Activated CD4-positive, alpha-beta memory T cell treated with anti-CD3 and anti-CD28 coated beads for 36 hours (primary cell): ENCODE measurements at places on chromosomes 16 and 17. TPM values are rescaled to one million over a fixed set of nuclear protein-coding genes. Genes with fewer than 3 reads are reported as not detected.

The KRT14 gene
- not detected for total RNA-seq

The ABCA8 gene
- total RNA-seq, result not detected

The NOB1 gene
- total RNA-seq, result 95.2 TPM

The MARCHF10 gene
- not detected for total RNA-seq

The SLFN12 gene
- 10.0 TPM for total RNA-seq

The GAS7 gene
- total RNA-seq, result 0.24 TPM

The CDRT15 gene
- not detected for total RNA-seq

The TP53TG3D gene
- total RNA-seq, result not detected

The ATP1B2 gene
- 0.26 TPM for total RNA-seq

The CA7 gene
- total RNA-seq, result 0.12 TPM

- no peak for DNase-seq
- no peak overlapping the region for H3K27ac ChIP-seq
- no peaks in the 10 kb centered on the region for H3K27me3 ChIP-seq
- no peaks in the 10 kb centered on the region for H3K36me3 ChIP-seq
Measured at GRCh38 chr17:64992325-64992802, 64.2 kb downstream of the GNA13 start.

GRCh38 chr17:65867014-65867413 lies 305.6 kb upstream of the AXIN2 start:
- no peak for DNase-seq
- H3K4me1 ChIP-seq, result no peaks in the 10 kb centered on the region
- H3K27ac ChIP-seq, result no peak overlapping the region
- H3K36me3 ChIP-seq, result no peaks in the 10 kb centered on the region
- no peak overlapping the region for H3K4me3 ChIP-seq

- peaks cover 19% of the 10 kb centered on the region for H3K27me3 ChIP-seq
- no peak overlapping the region for H3K4me3 ChIP-seq
- no peak overlapping the region for H3K27ac ChIP-seq
- H3K36me3 ChIP-seq, result no peaks in the 10 kb centered on the region
Measured at GRCh38 chr17:72538443-72538842, 417.6 kb downstream of the SOX9 start.

- no peak overlapping the region for H3K27ac ChIP-seq
- DNase-seq, result no peak
- H3K4me3 ChIP-seq, result no peak overlapping the region
- H3K36me3 ChIP-seq, result no peaks in the 10 kb centered on the region
- no peaks in the 10 kb centered on the region for H3K27me3 ChIP-seq
- peaks cover 14% of the 10 kb centered on the region for H3K4me1 ChIP-seq
Measured at GRCh38 chr17:78322858-78323455, 36.9 kb downstream of the SOCS3 start.

DNA sequence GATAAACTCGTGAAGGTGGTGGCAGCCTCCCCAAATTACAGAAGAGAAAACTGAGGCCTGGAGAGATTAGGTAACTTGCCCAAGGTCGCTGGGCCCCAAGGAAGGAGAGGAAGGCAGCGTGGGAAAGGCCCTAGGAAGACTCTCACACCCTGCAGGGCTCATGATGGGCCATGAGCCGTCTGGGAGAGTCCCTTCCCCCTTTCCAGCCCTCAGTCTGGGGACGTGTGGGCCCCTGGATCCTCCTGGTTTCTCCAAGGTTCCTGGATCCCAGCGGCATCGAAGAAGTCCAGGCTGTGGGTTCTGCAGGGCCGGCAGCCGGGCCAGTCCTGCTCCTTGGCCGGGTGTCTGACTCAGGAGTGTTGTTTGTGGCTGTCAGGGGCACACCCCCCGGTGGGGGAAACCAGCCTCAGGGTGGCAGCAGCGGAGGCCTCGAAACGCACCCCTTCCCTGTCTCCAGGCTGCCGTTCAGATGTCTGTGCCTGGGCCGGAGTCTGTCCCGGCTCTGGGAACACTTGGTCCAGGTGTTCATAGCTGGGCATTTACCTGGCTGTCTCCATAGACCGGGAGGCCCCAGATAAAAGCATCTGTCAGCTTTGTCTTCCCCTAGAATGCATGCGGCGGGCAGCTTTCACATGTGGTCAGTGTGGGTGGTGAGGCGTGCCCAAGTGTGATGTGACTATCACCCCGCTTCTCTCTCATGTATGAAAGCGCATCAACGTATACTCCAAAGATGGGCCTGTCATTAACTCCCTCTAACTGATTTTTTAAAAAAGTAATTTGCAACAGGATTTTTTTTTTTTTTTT lies 3.7 kb upstream of the RAP1GAP2 start:
- H3K36me3 ChIP-seq, result no peaks in the 10 kb centered on the region
- DNase-seq, result peak; percentile 84

- H3K4me3 ChIP-seq, result no peak overlapping the region
- no peaks in the 10 kb centered on the region for H3K36me3 ChIP-seq
- no peak overlapping the region for H3K27ac ChIP-seq
- no peak for DNase-seq
Measured at GRCh38 chr16:54290833-54291655, 4.5 kb upstream of the IRX3 start.

- peaks cover 23% of the 10 kb centered on the region for H3K4me1 ChIP-seq
- peaks cover 38% of the 10 kb centered on the region for H3K36me3 ChIP-seq
- no peak for DNase-seq
Measured at GRCh38 chr16:16042076-16042475, 92.7 kb downstream of the ABCC1 start.

DNA sequence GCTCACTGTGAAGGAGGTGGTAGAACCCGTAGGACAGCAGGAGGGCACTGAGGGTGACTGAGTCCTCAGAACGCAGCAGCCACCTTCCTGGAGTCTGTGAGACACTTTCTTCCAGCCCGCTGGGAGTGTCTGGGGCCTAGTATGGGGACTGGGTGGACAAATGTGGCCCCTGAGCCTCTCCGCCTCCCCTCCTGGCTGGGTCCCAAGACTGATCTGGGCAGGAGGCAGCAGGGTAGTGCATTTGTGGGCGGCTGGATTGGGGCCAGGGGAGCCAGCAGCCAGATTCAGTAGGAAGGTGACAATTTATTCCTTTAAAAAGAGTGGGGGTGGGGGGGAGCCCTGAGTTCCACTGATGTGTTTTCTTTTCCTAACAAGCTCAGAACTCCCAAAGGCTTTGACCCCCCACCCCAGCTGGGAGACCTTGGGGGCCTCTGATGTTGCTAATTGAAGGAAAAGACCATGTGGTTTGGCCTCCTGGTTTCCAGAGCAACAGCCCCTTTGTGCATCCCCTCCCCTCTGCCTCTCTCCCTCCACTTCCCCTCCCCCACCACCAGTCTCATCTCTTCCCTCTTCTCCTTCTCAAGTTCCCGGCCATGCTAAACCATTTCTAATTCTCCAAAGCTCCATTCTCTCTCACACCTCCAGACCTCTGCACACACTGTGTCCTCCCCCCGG lies 4.4 kb downstream of the CLEC19A start:
- no peak overlapping the region for H3K4me3 ChIP-seq
- peaks cover 21% of the 10 kb centered on the region for H3K4me1 ChIP-seq
- no peak for DNase-seq
- H3K27me3 ChIP-seq, result peaks cover 22% of the 10 kb centered on the region
- no peak overlapping the region for H3K27ac ChIP-seq

- peaks cover 4% of the 10 kb centered on the region for H3K4me1 ChIP-seq
- no peak overlapping the region for H3K27ac ChIP-seq
- no peaks in the 10 kb centered on the region for H3K36me3 ChIP-seq
- DNase-seq, result no peak
- H3K4me3 ChIP-seq, result no peak overlapping the region
- no peaks in the 10 kb centered on the region for H3K27me3 ChIP-seq
Measured at GRCh38 chr17:76461765-76462555, 5.4 kb upstream of the AANAT start.

GRCh38 chr17:79546386-79546785 lies 64.5 kb downstream of the RBFOX3 start:
- H3K36me3 ChIP-seq, result no peaks in the 10 kb centered on the region
- no peak for DNase-seq
- H3K27ac ChIP-seq, result no peak overlapping the region
- no peak overlapping the region for H3K4me3 ChIP-seq

DNA sequence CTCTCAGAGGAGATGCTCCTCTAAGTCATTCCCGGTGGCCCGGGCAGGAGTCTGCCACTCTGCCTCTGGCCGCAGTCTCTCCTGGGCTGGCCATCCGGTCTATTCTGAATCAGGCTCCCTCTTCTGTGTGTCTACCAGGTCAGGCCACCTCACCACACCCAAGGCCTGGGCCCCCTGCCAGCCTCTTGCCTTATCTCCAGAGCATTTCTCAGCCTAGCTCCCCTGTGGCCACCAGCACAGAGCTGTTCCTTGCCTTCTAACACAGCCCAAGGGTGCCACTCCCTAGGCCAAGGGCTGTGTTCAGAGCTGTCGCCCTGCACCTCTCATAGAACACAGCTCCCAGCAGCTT lies 55.3 kb downstream of the MYO18A start:
- no peak for DNase-seq
- no peaks in the 10 kb centered on the region for H3K27me3 ChIP-seq
- no peak overlapping the region for H3K27ac ChIP-seq
- no peak overlapping the region for H3K4me3 ChIP-seq
- no peaks in the 10 kb centered on the region for H3K4me1 ChIP-seq
- no peaks in the 10 kb centered on the region for H3K36me3 ChIP-seq

DNA sequence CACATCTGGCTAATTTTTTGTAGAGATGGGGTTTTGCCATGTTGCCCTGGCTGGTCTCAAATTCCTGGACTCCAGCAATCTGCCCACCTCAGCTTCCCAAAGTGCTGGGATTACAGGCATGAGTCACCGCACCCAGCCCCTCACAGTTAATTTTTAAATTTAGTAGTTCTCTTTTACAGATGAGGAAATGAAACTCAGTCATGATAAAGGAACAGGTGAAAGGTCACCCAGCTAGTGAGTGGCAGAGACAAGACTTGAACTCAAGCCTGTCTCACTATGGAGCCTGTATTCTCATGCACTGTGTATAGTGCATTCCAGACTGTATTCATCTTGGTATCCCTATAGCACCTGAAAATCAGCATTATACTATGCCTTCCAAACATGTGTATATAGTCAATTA lies 77.1 kb upstream of the WSB1 start:
- H3K4me3 ChIP-seq, result no peak overlapping the region
- H3K27ac ChIP-seq, result no peak overlapping the region
- H3K4me1 ChIP-seq, result peaks cover 14% of the 10 kb centered on the region
- H3K27me3 ChIP-seq, result no peaks in the 10 kb centered on the region
- no peaks in the 10 kb centered on the region for H3K36me3 ChIP-seq
- DNase-seq, result no peak

DNA sequence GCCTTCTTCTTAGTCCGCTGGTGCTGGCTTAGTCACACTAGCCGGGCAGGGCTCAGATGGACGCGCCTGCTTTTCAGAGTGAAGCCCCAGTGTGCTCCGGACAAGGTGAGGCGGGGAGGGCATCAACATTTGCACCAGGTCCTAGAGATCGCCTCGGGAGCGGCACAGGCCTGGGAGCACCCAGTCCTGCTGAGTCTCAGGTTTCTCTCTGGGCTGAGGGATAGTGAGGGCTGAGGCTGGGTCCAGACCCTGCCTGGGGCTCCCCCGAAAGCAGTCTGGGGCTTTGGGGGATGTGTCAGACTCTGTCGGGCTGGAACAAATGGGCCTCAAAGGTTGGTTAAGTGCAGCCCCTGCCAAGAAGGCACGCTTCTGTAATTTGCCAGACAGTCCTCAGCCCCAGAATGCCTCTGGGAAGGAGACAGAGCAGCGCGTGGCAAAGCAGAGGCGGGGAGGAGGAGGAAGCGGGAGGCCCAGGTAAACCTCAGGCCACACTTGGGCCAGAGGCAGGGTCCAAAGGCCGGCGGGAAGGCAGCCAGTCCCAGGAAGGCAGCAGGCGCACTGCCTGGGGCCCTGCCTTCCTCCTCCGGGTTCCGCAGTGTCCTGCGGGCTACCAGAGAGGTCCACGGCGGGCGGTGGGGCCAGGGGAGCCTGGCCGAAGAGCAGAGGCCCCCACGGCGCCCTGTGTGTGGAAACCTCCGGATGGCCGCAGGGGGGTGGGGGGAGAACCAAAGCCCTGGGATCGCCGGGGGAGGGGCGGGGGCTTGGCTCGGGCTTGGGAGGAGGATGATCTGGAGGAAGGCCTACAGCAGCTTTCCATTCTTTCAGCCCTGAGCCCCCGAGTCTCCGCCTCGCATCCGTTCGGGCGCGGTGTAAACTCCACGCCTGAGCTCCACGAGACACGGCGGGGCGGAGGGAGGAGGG lies 39.5 kb upstream of the ATP2A3 start:
- H3K27ac ChIP-seq, result no peak overlapping the region
- H3K36me3 ChIP-seq, result peaks cover 12% of the 10 kb centered on the region
- no peak for DNase-seq
- peaks cover 6% of the 10 kb centered on the region for H3K4me1 ChIP-seq
- no peak overlapping the region for H3K4me3 ChIP-seq
- no peaks in the 10 kb centered on the region for H3K27me3 ChIP-seq

GRCh38 chr17:82065193-82065637 lies 389 bp downstream of the DUS1L start:
- peak; percentile 39 for DNase-seq
- no peak overlapping the region for H3K27ac ChIP-seq
- H3K4me1 ChIP-seq, result peaks cover 9% of the 10 kb centered on the region

DNA sequence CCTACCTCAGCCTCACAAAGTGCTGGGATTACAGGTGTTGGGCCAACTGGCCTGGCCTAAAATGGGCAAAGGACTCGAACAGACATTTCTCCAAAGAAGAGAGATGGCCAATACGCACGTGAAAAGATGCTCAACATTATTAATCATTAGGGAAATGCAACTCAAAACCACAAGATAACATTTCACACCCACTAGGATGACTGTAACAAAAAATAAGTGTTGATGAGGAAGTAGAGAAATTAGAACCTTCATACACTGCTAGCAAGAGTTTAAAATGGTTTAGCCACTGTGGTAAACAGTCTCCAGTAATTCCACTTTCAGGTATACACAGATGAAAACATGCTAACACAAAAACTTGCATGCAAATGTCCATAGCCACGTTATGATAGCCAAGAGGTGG lies 5.7 kb downstream of the TMED6 start:
- H3K27ac ChIP-seq, result peak overlapping the region; percentile 0
- H3K27me3 ChIP-seq, result no peaks in the 10 kb centered on the region

- no peak overlapping the region for H3K27ac ChIP-seq
- no peak overlapping the region for H3K4me3 ChIP-seq
- no peak for DNase-seq
- no peaks in the 10 kb centered on the region for H3K36me3 ChIP-seq
Measured at GRCh38 chr16:49127103-49127502, 154.5 kb downstream of the CBLN1 start.

GRCh38 chr17:49576917-49577649 lies 1.4 kb downstream of the NXPH3 start:
- peaks cover 2% of the 10 kb centered on the region for H3K4me1 ChIP-seq
- no peaks in the 10 kb centered on the region for H3K36me3 ChIP-seq
- H3K27me3 ChIP-seq, result peaks cover 39% of the 10 kb centered on the region
- DNase-seq, result no peak

GRCh38 chr16:66304151-66304550 lies 62.3 kb upstream of the CDH5 start:
- DNase-seq, result peak; percentile 5
- no peaks in the 10 kb centered on the region for H3K36me3 ChIP-seq
- H3K4me3 ChIP-seq, result no peak overlapping the region
- peaks cover 3% of the 10 kb centered on the region for H3K27me3 ChIP-seq

GRCh38 chr17:74212913-74213791 lies at the start of gene TTYH2:
TSS of gene TTYH2 (plus strand) at chr17:74213571. CDS start at chr17:74213588, 17 bp downstream.
- peak; percentile 82 for DNase-seq
- H3K27me3 ChIP-seq, result no peaks in the 10 kb centered on the region
- peaks cover 68% of the 10 kb centered on the region for H3K4me1 ChIP-seq
- peaks cover 24% of the 10 kb centered on the region for H3K36me3 ChIP-seq
- peak within 1 kb of the TSS; percentile 36 for H3K27ac ChIP-seq

GRCh38 chr16:57504001-57504400 lies 17.7 kb upstream of the DOK4 start:
- peaks cover 11% of the 10 kb centered on the region for H3K4me1 ChIP-seq
- no peak for DNase-seq
- H3K4me3 ChIP-seq, result no peak overlapping the region
- H3K36me3 ChIP-seq, result no peaks in the 10 kb centered on the region
- no peaks in the 10 kb centered on the region for H3K27me3 ChIP-seq
- no peak overlapping the region for H3K27ac ChIP-seq

- H3K27me3 ChIP-seq, result peaks cover 9% of the 10 kb centered on the region
- H3K4me1 ChIP-seq, result peaks cover 10% of the 10 kb centered on the region
- DNase-seq, result no peak
- no peaks in the 10 kb centered on the region for H3K36me3 ChIP-seq
Measured at GRCh38 chr16:68658974-68659360, 13.9 kb downstream of the CDH3 start.
